ENCODE measurements at places on chromosomes 16 and 17.
A peak's percentile ranks its signal among the peaks of the same experiment; 100 is the strongest.

DNA sequence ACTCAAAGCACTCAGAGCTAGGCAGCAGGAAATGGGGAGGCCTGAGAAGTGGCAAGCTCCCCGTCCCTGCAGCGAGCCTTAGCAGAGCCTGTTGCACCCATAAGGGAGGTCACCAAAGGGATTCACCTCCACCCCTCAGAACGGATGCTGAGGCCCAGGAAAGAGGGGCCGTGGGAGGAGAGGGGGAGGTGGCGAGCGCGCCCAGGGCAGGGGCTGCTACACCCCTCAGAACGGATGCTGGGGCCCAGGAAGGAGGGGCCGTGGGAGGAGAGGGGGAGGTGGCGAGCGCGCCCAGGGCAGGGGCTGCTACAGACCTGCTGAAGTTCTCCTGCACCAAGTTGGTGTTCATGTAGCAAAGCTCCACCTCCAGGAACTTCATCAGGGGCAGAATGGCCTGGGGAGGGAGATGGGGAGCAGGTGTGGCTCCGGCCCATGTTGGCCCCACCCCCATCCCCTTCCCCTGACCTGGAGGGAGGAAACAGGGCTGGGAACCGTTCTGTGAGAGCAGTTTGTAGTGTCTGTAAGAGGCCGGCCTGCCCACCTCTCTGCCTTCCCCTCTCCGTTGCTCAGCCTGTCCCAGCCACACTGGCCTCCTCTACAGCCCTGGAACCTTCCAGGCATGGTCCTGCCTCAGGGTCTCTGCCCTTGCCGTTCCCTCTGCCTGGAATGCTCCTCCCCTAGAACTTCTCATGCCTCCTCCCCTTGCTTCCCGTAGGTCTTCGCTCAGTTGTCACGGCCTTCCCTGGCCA is 11.4 kb downstream of the UNC13D start:
- no peak for DNase-seq

GRCh38 chr16:12124742-12125141 is 148.2 kb downstream of the SNX29 start:
- DNase-seq = no peak

DNA sequence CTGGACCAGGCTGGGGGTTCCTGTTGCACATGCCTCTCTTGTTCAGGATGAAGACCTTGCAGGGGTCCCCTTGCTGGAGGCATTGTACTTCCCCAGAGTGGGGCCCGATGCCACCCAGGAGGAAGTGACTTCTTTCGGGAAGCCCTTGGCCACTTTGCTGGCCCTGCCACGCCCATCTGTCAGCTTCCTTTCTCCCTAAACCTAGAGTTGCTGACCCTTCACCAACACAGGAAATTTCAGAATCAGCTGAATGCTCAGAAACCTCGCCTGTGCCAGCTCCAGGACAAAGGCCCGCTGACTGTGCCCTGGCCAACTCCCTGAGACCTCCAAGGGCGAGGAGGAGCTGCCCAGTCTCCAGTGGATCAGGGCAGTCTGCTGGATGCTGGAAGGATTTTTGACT is 26.7 kb downstream of the WNT9B start:
- peak; percentile 61 for DNase-seq

GRCh38 chr16:15849209-15849981 is 7.4 kb downstream of the MYH11 start:
- DNase-seq = no peak

GRCh38 chr16:66515596-66516508 is 34.1 kb downstream of the TK2 start:
- DNase-seq = no peak

GRCh38 chr17:8480011-8480976 is 44.6 kb downstream of the NDEL1 start:
- peak; percentile 44 for DNase-seq

DNA sequence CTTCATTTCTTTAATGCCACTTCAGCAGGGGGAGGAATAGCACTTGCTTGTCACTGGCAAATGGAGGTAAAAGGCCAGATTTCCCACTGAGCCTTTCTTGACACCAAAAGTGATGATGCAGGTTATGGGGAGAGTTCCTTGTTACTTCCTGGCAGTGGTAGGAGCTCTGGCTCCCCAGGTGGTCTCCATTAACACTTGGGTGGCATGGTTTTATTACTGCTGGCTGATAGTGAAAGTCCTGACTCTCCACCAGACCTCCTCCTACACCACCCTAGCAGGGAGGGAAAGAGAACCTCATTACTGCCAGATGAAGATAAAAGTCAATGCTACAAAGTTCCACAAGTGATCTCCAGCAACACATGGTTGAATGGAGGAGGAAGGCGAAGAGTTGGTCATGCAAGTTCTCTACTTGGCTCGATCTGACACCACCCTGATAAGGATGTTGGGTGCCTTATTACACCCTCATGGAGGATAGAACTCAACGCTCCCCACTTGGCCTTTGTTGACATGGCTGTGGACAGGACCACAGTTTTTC is 152.7 kb upstream of the GNAO1 start:
- DNase-seq = no peak

DNA sequence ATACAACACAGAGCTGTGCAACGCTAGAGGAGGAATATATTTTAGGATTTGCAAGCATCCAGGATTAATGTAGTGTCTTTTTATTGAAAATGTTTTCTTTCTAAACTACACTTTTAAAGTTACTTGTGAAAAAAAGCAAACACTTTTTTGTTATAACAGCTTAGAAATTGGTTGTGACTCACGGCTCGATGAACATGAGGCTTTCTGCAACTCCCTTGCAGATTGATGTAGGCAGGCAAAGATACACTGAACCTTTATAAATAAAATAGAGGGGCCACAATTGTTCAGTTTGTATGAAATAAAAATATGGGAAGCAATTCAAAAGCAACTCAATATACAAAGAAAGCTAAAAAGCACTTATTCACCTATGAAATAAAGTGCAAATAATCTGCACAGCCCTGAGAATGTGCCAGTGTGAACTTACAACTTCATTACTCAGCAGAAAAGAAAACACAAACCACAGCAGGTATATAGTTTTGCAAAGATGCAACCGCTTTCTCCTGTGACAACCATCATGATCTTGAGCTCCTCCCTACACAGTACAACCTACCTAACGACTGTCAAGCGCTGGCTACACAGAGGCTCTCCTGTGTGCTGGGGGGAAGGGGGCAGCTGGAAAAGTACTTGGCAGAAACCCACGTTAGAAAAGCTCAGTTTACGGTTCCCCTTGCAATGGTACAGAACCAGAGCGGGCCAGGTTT is 948 bp downstream of the LUC7L start:
- DNase-seq = no peak

GRCh38 chr17:18377437-18378204 is at the start of gene EVPLL:
Gene EVPLL (plus strand): TSS chr17:18377778. CDS start chr17:18380938, 3,160 bp downstream.
- DNase-seq = no peak

GRCh38 chr16:80954985-80955384 is 51.7 kb downstream of the CMC2 start:
- no peak for DNase-seq

DNA sequence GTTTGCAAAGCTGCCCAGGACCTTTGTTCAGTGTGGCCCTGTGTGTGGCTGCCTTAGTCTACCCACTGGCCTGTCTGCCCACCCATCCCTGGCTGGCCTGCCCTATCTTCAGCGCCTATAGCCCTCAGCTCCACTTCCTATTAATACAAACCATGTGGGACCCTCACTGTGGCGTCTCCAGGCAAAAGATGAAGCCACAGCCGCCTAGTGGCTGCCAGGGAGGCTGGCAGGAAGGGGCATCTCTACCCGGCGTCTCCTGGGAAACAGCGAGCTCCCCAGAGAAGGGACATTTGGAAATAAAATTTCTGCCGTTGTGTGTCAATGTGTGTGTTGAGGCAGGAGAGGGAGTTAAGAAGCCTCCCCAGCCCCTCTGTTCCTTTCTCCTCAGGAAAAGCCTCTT is 31.5 kb downstream of the NEUROD2 start:
- peak; percentile 41 for DNase-seq

GRCh38 chr17:43020789-43021740 is 1.1 kb downstream of the VAT1 start:
- peak; percentile 64 for DNase-seq

DNA sequence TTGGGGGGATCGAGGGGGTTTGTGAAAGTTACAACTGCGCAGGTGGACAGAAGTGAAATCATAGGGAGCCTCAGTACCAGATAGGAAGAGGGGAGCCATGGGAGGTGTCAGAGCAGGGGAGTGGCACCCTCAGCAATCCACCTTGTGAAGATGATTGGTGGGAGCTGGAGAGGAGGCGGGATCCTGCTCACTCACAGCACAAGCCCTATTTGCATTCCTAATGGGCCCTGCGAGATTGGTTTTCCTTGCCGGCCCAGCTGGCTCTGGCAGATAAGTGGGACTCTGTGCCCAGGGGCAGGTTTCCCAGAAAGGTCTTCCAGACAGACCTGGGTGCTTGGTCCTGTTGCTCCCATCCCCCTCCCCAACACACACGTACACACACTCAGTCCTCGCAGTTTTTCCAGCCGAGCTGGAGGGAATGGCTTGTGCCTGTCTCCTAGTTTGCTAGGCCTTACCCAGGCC is 9.4 kb downstream of the WNT3 start:
- no peak for DNase-seq

- no peak for DNase-seq
These were observed 48.3 kb downstream of the MAP2K4 start for GRCh38 chr17:12068946-12069345.

GRCh38 chr17:61313461-61314326 is 85.9 kb upstream of the TBX2 start:
- DNase-seq = no peak

DNA sequence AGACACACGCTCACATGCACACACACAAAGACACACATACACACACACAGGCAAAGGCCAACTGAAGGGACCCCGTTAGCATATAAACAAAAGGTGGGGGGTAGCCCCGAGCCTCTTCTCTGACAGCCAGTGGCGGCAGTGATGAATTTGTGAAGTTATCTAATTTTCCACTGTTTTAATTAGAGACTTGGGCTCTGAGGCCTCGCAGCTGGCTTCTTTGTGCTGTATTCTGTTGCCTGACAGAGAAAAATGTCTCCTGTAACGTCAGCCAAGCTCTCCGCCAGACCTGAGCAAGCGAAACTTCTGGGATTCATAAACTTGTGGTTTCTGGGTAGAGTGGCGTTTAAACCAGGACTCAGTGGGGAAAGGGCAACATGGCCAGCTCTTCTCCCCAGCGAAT is 113.9 kb upstream of the FOXF1 start:
- DNase-seq = no peak

DNA sequence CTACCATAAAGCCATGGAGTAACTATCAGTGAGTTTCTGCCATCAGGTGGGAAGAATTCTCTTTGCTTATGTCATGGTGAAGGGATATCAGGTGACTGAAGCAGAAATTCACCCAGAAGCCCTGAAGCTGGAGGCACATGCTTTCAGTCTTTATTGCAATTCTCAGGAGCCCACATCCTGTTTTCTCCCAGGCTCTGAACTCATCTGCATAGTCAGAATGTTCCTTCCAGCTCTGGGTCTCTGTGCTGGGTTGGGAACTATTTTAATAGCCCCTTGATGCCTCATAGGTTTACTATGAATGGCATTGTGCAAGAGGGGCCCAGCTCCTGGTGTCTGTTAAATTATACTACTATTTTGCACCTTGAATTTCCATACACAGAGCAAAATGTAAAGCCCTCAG is 198.4 kb upstream of the SOX9 start:
- DNase-seq = no peak

GRCh38 chr17:33948309-33948708 is 306.8 kb upstream of the CCL2 start:
- no peak for DNase-seq

- peak; percentile 76 for DNase-seq
These were observed 400 bp downstream of the HCFC1R1 start for GRCh38 chr16:3023415-3023668.

GRCh38 chr17:36069136-36069535 is 5.1 kb downstream of the CCL18 start:
- DNase-seq = no peak

DNA sequence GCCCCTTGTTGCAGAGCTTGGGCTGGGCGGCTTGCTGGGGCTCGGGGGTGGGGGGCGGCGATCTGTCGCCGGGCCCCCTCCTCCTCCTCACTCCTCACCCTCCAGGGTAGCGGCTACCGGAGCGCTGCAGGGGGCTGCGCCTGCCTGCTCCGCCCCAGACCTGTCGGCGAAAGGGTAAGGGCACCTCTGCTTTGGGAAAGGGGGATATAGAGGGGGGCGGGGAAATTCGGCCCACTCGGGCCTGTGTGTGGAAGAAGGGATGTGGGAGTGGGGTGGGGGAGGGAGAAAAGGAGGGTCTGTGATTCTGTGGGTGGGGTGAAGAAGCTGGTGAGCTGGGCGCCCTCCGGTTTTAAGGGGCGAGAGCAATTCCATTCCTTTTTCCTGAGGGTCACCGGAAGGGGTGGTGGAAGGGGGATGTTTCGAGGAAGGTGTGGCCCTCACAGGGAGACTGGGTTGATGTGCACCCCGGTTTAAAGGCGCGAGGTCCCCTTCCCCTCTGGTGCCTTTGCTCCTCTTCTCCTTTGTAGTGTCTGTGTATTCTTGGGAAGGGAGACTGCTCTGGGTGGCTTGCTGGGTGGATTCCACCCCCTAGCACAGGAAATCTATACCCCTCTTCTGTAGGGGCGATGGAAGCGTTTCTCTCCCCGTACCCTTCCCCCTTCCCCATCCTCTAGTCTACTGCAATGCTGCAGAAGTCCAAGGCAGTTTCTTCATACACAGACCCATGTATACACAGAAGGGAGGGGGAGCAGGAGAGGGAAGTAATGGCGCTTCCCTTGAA is 878 bp downstream of the TAOK1 start:
- DNase-seq = peak; percentile 22

- DNase-seq = no peak
These were observed 43.3 kb upstream of the CMIP start for GRCh38 chr16:81401035-81401950.

DNA sequence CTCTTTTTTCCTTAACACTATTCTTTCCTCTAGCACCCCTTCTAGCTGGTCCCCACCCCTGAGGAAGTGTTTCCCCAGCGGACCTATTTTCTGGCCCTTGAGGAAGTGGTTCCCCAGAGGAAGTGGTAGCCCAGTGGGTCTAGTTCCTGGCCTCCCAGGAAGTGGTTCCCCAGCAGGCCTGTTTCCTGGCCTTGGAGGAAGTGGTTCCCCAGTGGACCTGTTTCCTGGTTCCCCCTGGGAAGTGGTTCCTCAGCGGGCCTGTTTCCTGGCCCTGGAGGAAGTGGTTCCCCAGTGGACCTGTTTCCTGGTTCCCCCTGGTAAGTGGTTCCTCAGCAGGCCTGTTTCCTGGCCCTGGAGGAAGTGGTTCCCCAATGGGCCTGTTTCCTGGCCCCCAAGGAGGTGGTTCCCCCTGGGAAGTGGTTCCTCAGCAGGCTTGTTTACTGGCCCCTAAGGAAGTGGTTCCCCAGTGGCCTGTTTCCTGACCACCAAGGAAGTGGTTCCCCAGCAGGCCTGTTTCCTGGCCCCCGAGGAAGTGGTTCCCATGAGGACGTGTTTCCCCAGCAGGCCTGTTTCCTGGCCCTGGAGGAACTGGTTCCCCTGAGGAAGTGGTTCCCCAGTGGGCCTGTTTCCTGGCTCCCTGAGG is 58.3 kb downstream of the NTN1 start:
- no peak for DNase-seq

DNA sequence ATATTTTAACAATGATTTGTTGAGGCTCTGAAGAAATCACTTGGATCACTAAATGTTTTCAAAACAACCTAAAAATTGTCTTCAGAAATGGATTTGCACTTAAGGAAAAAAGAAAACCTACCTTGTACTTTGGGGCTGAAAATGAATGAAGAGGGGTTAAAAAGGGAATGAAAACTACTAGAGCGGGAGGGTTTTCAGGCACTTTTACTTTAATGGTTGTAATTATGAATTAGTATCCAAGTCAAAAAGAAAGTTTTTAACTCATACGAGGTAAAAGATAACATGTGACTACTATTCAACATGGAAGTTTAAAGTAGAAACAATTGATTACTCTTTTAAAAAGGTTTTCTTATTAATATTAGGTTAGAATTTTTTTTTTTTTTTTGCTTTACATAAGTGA is 5.1 kb downstream of the IGF2BP1 start:
- DNase-seq = no peak

Data from head of caudate nucleus (tissue), 42 donors.